Caco-2 (cell line): ENCODE measurements at places on chromosomes 1 and 21. TPM values are rescaled to one million over a fixed set of nuclear protein-coding genes. Genes with fewer than 3 reads are reported as not detected.

DNA sequence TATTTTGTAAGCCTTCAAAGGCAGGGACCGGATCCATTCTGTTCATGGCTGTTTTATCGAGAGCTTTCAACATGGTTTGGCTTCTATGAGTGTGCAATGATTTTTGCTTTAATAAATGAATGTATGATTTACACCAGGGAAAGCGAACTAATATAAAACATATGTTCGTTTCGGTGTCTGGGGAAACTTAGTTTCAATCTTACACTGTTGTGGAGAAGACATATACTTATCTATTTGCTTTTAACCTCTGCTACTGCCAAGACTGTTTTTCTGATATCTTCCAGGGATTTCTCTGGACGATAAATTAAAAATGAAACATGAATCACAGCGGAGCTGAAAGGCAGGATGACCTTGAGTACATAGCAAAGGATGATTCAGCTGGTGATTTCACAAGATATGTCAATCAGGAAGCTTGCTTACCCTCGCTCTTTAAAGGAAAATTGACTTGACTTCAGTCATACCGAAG lies 14.7 kb upstream of the CYYR1 start:
- no peaks in the 10 kb centered on the region for H3K4me1 ChIP-seq
- DNase-seq = no peak
- H3K27ac ChIP-seq = no peak overlapping the region
- no peak overlapping the region for H3K4me3 ChIP-seq
- no peaks in the 10 kb centered on the region for H3K27me3 ChIP-seq

The DMRTA2 gene
- total RNA-seq = 3.1 and 3.4 TPM in 2 replicates

DNA sequence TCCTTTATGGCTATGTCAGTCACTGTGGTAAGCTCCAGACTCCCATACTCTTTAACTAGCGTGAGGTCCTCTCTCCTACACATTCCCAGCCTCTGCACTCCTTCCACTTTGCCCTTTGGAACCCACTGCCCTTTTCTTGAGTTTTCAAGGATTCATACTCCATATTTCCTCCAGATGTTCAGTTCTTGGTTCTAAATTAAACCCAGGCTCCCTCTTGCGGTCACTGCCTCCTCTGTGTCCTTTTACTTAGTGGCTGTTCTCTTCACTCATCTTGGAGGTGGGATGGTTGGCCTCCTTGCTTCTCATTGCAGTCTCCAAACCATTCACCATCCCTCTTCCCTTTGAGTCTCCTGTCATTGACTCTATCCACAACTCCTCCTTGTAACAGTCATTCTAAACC lies 208.1 kb downstream of the TGFB2 start:
- H3K27ac ChIP-seq = no peak overlapping the region
- H3K36me3 ChIP-seq = no peaks in the 10 kb centered on the region
- H3K4me3 ChIP-seq = no peak overlapping the region
- no peaks in the 10 kb centered on the region for H3K27me3 ChIP-seq
- H3K4me1 ChIP-seq = no peaks in the 10 kb centered on the region
- DNase-seq = no peak

DNA sequence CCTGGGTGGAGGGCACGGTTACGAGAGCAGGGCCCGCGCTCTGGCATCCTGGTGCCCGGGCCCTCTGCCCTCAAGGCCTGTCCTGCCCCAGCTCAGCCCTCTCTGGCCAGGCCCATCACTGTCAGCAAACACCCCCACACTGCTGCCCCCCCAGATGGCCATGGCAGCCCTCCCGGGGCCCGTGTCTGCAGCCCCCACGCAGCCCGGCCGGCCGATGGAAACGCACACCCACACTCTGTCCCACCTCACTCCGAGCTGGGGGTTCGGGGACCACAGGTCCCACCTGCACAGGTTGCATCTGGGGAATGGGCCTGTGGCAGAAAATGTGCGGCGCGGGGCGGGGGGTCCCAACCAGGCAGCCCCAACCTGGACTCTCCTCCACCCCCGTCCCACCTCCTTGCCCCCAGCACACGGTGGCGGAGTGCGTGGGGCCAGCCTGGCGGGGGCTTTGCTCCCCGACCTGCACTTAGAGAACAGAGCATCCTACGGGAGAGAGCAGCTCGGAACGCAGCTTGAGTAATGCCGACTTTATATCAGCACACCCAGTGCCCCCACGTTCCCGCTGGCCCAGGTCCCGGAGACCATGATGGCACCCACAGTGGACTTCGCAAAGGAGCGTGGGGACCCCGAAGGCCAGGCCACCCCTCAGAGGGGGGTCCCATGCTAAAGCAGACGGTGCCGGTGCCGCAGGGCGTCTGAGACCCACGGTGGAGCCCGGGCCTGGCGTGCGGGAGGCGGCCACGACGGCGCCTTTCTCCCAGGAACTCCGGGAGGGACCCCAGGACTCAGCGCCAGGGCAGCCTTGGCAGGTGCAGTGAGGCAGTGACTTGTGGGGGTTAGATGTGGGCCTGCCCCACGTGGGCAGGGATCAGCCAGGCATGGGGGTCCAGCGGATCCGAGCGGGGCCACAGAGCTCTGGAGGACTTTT lies 7.5 kb upstream of the RNF223 start:
- no peaks in the 10 kb centered on the region for H3K36me3 ChIP-seq
- no peaks in the 10 kb centered on the region for H3K27me3 ChIP-seq
- H3K27ac ChIP-seq = no peak overlapping the region
- H3K4me1 ChIP-seq = 0 out of 2 replicates have a peak, but pooled peaks cover 3% of the 10 kb centered on the region

The HEYL gene
- total RNA-seq = 3.0 and 3.4 TPM in 2 replicates

GRCh38 chr1:204151552-204152309 lies at the start of gene ETNK2:
TSS of gene ETNK2 (minus strand) at chr1:204152044. CDS start at chr1:204151852, 192 bp downstream.
- H3K27me3 ChIP-seq = no peaks in the 10 kb centered on the region
- DNase-seq = peak; percentile 84
- peak within 1 kb of the TSS; percentile 59 for H3K4me3 ChIP-seq
- no peaks in the 10 kb centered on the region; the same call in 1 of the 2 replicates for H3K36me3 ChIP-seq
- H3K27ac ChIP-seq = no peak within 1 kb of the TSS
